ENCODE measurements at places on chromosomes 6 and 20.
A peak's percentile ranks its signal among the peaks of the same experiment; 100 is the strongest.

DNA sequence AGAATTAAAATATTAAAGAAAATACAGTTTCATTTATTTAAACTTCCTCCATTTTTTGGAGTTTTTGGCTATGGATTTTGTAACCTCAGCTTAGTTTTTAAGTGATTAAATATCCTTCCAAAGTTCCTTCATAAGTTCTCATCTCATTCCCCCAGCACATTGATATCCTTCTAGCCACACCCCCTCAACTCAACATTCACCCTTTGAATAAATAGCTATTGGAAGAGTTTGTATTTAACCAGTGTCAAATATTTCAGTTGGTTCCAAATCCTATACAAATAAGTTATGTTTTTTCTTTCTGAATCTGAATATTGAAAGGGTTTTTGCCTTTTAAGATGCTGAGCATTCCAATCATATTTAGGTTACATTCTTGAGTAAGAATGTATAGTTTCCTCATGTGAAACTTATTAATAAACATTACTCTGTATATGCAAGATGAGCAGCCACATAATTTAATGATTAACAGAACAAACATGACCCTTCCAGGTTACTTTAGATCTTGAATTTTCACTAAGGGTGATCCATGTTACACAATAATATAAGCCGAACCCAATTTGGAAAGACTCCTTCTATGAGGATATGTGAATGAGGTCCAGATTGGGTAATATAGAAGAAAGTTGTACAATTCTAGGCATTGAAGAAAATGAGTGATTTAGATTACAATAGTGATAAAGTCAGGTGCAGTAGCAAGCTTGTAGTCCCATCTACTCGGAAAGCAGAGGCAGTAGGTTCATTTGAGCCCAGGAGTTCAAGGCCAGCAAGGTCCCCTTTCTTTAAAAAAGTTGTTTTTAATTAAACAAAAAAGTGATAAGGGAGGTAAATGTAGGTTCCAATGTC lies 13.6 kb downstream of the GLYATL3 start:
- H3K4me3 ChIP-seq, result no peak overlapping the region
- DNase-seq, result no peak
- no peaks in the 10 kb centered on the region for H3K36me3 ChIP-seq
- peaks cover 7% of the 10 kb centered on the region for H3K27me3 ChIP-seq
- H3K27ac ChIP-seq, result no peak overlapping the region
- H3K4me1 ChIP-seq, result no peaks in the 10 kb centered on the region

GRCh38 chr6:158662954-158663624 lies 13.2 kb downstream of the SYTL3 start:
- peaks cover 46% of the 10 kb centered on the region for H3K4me1 ChIP-seq
- peak overlapping the region; percentile 36 for H3K4me3 ChIP-seq
- no peaks in the 10 kb centered on the region for H3K27me3 ChIP-seq
- H3K36me3 ChIP-seq, result peaks cover 66% of the 10 kb centered on the region
- H3K27ac ChIP-seq, result peak overlapping the region; percentile 41
- no peak for DNase-seq

- H3K27me3 ChIP-seq, result no peaks in the 10 kb centered on the region
- H3K4me3 ChIP-seq, result no peak overlapping the region
- no peak for DNase-seq
- H3K36me3 ChIP-seq, result no peaks in the 10 kb centered on the region
- H3K4me1 ChIP-seq, result peaks cover 49% of the 10 kb centered on the region
- no peak overlapping the region for H3K27ac ChIP-seq
Measured at GRCh38 chr20:53927990-53928389, 142.4 kb downstream of the BCAS1 start.

GRCh38 chr6:10082385-10082784 lies 332.5 kb downstream of the TFAP2A start:
- H3K4me1 ChIP-seq, result no peaks in the 10 kb centered on the region
- H3K4me3 ChIP-seq, result no peak overlapping the region
- no peaks in the 10 kb centered on the region for H3K27me3 ChIP-seq
- no peaks in the 10 kb centered on the region for H3K36me3 ChIP-seq
